ENCODE measurements at places on chromosomes 12 and 14.
A peak's percentile ranks its signal among the peaks of the same experiment; 100 is the strongest.

- DNase-seq = no peak
These were observed 7.8 kb downstream of the IKZF4 start for GRCh38 chr12:56028511-56029165.

GRCh38 chr12:54053751-54054741 lies at the start of gene HOXC4:
TSS of gene HOXC4 (plus strand) at chr12:54053835. CDS start at chr12:54053923, 88 bp downstream.
- DNase-seq = no peak

DNA sequence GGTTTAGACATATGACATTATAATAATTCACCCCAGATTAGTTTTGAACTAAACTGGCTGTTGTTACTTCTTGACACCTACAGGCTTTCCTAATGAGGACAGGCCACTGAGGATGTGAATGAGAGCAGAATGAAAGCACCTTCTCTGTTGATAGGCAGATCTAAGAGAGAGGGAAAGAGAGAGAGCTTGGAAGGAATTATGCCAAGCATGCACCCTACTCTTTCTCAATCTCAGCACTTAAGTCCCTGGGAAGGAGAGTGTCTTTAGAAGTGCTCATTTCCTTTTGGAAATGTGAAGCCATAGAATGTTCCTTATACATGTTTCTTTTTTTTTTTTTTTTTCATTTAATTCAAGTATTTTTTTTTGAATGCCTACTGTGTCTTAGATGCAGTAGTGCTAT lies 49.0 kb downstream of the TBC1D15 start:
- no peak for DNase-seq

- DNase-seq = no peak
These were observed 147.3 kb downstream of the TSPAN9 start for GRCh38 chr12:3224530-3224903.

- DNase-seq = no peak
These were observed 4.6 kb downstream of the OVCH1 start for GRCh38 chr12:29492891-29493290.

DNA sequence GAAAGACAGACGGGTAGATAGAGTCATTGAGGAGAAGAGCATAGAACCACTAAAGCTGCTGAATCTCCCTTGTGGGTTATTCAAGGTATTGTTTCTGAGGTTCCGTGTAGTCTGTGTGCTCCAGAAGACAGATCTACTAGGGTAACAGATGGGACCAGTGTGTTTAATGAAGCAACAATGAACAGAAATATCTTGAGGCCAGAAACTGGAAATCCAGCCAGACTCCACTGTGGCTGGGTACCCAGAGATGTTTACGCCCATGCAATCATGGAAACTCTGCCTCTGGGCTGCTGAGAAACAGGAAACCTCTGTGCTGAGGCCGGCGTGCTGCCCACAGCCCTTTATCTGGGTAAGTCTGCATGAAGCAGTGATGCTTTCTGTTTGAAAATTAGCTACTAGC lies 8.3 kb downstream of the PROX2 start:
- no peak for DNase-seq

DNA sequence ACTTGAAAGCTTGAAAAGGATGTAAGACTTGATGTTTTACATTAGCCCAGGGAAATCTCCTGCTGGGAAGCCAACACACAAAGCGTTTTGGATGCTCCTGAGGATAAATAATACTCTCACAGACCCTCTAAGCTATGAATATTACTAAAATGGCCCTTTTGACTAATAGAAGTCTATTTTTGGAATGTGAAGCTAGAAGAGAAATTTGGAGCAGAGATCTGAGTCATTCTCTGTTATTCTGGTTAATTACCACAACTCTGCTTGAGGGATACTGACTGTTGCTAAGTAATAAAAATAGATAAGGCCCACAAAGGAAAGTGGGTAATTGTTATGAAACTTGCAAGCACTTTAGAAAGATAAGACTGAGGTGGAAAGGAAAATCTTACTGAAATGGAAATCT lies 346.2 kb upstream of the STXBP6 start:
- DNase-seq = no peak

DNA sequence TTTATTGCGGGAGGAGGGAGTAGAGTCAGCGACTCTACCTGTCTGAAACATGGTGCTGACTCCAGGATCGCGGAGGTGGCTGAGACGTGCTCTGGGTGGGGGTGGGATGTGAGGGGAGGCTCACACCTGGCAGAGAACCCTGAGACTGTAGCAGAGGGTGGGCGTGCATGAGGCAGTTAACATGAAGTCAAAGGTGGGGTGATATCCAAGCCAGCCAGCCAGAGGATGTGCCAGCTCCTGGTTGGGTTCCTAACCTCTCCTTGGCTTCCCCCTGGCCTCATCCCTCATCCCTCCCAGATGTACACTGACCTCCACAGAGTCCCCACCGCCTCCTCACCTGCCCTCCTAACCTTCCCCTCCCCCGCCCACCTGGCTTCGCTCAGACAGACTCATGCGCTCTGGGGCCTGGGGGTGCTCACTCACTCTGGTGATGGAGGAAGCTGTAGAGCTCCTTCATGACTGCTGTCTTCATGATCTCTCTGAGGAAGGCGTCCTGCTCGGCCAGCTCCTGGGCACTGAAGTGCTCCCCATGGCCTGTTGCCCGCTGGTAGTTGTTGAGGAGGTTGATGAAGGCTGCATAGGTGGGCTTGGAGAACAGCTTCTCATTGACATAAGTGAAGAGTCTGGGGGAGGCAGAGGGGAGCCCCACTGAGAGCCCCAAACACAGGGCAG lies 9.3 kb downstream of the ENDOU start:
- DNase-seq = no peak

GRCh38 chr14:92473969-92474535 lies 39.5 kb upstream of the RIN3 start:
- DNase-seq = no peak

- no peak for DNase-seq
These were observed 629 bp downstream of the FAM181A start for GRCh38 chr14:93927800-93928145.

GRCh38 chr12:6830286-6830890 lies 2.2 kb downstream of the P3H3 start:
- no peak for DNase-seq

DNA sequence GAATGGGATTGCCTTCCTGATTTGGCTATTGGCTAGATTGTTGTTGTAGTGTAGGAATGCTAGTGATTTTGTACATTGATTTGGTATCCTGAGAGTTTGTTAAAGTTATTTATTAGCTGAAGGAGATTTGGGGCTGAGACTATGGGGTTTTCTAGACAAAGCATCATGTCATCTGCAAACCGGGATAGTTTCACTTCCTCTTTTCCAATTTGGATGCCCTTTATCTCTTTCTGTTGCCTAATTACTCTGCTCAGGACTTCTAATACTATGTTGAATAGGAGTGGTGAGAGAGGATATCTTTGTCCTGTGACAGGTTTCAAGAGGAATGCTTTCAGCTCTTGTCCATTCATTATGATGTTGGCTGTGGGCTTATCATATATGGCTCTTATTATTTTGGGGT lies 265.7 kb upstream of the MGAT4C start:
- DNase-seq = no peak

- no peak for DNase-seq
These were observed 51.9 kb downstream of the ZFP36L1 start for GRCh38 chr14:68740788-68741476.

- DNase-seq = peak; percentile 41
These were observed 751 bp upstream of the GPRC5A start for GRCh38 chr12:12890543-12891079.

DNA sequence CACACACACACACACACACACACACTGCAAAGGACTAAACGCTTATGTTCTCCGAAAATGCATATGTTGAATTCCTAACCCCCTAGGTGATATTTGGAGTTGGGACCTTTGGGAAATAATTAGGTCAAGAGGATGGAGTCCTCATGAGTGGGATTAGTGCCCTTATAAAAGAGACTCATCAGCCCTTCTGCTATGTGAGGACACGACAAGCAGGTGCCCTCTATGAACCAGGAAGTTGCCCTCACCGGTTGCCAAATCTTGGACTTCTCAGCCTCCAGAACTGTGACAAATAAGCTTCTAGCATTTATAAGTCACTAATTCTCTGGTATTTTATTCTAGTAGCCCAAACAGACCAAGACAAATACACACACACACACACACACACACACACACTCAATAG lies 20.7 kb upstream of the TCP11L2 start:
- DNase-seq = no peak

DNA sequence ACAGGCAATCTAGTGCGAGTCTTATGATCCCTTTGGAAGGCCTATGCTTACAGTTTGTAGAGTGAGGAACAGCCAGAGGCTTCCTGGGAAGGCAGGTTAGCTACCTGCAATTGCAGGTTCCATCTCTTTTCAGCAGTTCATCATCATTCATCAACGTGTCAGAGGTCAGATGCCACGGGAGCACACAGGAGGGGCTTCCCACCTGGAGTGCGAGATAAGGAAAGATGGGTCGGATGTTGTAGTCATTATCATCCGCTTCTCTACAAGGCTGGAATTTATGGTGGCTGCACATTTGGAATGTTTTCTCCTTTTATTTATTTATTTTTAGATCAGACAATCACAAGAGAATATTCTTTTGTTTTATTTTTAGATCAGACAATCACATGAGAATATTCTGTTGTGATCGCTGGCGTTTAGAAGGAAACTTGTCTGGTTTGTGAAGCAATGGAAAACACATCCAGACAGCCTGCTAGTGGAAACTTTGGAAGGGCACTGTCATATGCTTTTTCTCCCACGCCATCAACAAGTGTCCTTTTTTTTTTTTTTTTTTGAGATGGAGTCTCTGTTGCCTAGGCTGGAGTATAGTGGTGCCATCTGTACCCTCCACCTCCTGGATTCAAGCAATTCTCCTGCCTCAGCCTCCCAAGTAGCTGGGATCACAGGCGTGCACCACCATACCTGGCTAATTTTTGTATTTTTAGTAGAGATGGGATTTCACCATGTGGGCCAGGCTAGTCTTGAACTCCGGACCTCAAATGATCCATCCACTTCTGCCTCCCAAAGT lies 1.9 kb upstream of the BICD1 start:
- DNase-seq = no peak

DNA sequence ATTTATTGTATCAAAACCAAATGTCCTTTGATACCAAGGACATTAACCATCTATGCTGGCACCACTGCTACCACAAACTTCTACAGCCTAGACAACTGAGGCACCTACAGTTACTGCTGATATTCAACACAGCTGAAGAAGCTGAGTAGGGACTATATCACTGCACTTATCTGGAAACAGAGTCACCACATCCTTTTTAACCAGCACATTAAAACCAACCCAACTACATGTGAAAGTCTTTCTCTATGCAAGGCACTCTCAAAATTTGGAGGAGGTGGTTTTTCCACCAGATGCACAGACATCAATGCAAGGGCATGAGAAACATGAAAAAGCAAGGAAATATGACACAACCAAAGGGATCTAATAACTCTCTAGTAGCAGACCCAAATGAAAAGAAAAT lies 7.7 kb upstream of the SFSWAP start:
- no peak for DNase-seq

- DNase-seq = no peak
These were observed 44.7 kb downstream of the PTPN11 start for GRCh38 chr12:112463478-112463877.

DNA sequence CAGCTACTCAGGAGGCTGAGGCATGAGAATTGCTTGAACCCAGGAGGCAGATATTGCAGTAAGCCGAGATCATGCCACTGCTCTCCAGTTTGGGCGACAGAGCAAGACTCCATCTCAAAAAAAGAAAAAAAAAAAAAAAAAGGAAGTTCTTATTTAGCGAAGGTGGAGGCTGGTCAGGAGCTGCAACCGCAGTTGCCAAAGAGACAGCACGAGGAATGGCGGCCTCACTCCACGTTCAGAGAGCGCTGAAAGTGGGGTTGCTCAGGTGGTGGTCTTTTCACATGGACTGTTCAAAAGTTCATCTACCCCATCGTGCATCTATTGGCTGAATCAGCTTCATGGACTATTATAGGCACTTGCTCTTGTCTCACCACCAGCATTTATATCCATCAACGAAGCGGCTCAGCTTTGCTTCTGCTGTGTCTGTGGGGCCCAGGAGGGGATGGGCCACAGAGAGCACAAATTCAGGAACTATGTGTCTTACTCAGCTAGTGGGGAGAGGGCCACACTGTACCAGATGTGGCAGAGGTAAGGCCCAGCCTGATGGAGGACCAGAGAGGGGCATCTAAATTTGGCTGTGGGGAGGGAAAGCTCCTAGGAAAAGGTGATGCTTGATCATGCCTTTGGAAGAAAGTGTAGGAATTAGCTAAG lies 27.3 kb downstream of the SLC25A47 start:
- no peak for DNase-seq

DNA sequence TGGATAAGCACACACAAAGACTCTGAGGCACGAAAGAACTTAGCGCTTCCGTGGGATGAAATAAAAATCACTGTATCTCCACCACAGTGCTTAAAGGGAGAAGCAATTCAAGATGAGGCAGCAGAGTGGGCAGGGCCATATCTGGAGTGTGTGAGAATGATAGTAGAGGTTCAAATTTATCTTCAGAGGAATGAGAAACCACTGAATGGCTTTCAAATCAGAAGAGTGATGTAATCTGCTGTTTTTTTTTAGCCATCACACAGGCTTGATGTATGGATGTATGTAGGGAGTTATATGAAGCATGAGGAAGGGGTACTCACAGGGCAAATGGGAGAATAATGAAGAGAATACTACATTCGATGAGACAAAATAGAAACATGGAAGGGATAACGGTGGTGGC lies 24.1 kb downstream of the MDGA2 start:
- DNase-seq = no peak

GRCh38 chr12:9334964-9335363 lies 126.8 kb upstream of the PZP start:
- DNase-seq = no peak

GRCh38 chr14:83757916-83758315 lies 1772.0 kb upstream of the FLRT2 start:
- no peak for DNase-seq

DNA sequence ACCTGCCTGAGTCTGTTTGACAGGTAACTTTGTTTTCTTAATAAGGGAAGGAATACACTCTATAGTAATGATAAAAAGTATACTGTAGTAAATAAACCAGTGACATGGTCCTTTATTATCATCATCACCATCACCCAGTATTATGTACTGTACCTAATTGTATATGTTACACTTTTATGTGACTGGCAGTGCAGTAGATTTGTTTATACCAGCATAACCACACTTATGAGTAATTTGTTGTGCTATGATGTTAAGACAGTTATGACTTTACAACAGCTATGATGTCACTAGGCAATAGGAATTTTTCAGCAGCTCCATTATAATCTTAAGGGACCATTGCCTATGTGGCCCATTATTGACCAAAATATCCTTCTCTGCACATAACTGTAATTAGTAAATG lies 155.0 kb downstream of the NUBPL start:
- DNase-seq = no peak

DNA sequence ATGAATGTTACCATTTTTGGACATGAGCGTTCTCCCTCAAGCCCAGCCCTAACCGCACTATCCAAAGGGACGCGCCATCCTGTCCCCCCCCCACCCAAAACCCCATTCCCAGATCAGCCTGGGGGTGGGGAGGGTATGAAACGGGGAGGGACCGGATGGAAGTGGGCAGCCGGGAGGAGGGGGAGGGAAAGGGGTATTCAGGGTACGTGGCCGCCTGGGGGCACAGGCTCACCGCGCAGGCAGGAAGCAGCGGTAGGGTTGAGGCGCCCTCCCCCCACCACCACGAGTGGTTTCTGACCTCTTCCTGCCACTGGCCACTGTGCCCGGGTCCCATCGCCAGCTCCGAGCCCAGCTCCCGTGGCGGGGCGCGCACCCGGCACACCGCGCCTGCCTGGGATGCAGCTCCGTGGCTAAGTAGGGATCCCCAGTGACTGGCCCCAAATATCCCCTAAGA lies 1.4 kb downstream of the ACTN1 start:
- DNase-seq = peak; percentile 41

Data from naive thymus-derived CD4-positive, alpha-beta T cell (primary cell).